ENCODE measurements at places on chromosomes 6 and 20.

- DNase-seq: no peak
These were observed 43.6 kb downstream of the KIAA1755 start for GRCh38 chr20:38216746-38217595.

GRCh38 chr6:125596020-125596419 is 153.4 kb upstream of the HEY2 start:
- DNase-seq: no peak

DNA sequence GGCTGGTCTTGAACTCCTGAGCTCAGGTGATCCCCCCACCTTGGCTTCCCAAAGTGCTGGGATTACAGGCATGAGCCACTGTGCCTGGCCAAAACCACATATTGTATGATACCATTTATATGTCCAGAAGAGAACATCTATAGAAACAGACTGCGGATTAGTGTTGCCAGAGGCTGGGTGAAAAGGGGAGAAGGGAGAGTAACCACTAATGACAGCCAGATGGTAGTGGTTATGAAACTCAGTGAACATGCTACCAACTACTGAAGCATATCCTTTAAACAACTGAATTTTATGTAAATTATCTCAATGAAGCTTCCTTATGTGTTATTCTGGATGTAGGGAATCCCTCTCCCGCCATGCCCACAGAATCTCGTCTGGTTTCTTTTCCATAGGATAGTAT is 15.7 kb downstream of the SLC23A2 start:
- DNase-seq: no peak

GRCh38 chr20:9409352-9409751 is 105.0 kb upstream of the LAMP5 start:
- DNase-seq: peak; percentile 16

DNA sequence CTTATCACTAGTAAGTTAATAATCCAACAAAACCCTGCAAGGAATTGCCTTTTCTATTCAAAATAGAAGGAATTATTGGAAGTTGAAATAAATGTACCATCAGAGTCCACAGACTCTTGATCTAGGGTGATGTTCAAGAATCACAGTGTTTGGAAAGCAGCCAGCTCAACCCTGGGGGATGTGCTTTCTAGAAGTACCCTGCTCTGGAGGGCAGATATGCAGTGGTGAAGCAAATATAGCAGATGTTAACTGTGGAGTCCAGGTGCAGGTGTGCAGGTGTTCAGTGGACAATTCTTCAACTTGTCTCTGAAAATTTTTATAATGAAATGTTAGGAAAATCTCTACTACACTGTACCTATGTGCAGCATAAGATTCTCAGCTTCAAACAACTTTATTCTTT is 9.1 kb upstream of the INSM1 start:
- no peak for DNase-seq

DNA sequence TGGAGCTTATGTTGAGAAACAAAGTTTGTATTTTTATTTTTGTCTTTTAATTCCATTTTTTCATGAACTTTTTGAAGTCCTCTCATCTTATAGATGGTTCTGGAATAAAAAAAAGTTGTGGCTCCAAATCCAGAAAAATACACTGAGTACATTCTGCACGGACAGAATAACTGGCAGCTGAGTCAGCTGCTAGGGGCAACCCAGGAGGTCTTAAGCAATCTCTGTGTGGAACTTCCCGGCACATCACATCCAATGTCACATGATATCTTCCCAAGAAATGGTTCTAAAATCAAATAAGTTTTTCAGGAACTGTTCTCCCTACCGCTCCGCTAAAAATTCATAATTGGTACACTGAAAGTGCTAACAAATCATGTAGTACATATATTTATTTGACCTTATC is 29.8 kb downstream of the SLC13A3 start:
- DNase-seq: no peak

GRCh38 chr6:133923938-133924593 is 29.0 kb upstream of the TBPL1 start:
- peak; percentile 27 for DNase-seq
